Endothelial cell (in vitro differentiated cells): ENCODE measurements at places on chromosomes 11 and 22.

DNA sequence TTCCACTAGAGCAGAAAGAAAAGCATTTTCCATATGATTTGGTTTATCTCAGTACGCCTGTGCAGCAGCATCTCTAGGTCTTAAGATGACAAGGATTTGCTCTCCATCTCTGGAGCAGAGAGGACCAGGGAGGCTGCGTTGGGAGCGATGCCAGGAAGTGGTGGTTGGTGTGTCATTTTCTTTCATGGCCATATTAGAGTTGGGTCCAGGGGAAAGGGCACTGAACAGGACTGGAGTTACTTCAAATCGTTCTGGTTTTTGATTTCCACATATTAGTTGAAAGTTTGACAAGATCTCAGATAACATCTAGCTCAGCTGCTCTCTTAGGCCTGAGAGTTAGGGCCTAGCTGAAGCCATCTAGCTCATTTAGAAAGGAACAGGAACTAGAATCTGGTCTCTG, 157.7 kb downstream of the ADAMTS15 start:
- no peak for DNase-seq

DNA sequence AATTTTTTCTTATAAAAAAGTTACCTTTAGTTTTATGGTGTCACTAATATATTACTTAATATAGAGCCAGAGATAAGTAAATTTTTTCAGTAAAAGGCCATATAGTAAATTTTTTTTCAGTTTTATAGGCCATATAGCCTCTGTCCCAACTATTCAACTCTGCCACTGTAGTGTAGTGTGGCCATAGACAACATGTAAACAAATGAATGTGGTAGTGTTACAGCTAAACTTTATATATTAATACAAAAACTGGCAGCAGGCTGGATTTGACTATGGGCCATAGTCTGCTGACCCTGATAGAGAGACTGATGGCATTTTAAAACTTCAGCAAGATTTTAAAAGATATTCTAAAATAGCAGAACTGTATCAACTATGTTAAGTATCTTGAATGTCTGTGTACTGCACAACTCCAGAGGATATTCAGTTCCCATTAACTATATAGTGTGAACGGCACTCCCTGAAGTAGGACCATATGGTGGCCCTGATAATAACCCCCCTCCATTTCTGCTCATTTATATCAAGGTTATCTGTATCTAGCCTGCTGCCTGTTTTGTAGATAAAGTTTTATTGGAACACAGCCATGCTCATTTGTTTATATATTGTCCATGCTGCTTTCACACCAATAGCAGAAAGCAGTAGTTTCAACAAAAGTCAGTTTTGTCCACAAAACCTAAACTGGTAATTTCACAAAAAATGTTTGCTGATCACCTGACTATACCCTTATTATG, 71.6 kb downstream of the PRMT3 start:
- no peak for DNase-seq

DNA sequence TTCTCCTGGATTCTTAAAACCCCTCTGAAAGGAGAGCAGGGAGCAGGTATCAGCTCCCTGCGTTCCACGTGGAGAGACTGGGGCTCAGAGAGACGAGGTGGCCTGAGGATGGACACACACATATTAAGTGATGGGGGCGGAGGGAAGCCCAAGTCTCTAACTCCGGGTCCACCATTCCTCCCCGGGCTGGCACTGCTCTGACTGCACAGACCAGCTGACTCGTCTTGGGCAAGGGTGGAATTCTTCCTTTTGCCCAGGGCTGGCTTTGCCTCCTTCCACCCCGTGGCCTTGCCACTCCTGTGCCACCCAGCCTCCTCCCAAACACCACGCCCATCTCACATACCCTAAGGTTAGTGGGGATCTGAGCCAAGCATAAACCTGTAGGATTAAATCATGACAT, 65.0 kb downstream of the BUD13 start:
- DNase-seq, result no peak

DNA sequence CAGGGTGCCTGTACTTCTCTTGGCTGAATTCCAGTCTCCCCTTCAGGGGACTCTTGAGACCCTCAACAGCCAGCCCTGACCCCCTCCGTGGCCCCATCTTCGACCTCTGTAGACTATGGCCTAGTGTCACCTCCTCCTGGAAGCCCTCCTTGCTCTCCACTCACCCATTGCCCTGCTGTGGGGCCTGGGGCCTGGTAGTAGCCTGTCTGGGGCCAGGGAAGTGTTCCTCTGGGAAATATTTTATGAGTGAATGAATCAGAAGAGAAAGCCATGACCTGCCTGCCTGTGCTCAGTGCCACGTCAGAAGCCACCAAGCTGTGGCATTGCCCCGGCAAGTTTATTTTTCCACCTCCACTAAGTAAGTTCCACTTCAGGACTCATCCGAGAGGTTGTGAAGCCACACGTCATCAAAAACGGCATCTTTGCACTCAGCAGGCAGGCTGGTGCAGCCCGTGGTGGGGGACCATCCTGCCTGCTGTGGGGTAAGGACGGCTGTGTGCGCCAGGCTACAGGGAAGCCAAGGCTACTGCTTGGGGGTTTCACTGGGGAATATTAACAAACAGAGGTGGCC, 59.6 kb upstream of the PPARA start:
- no peak for DNase-seq

- no peak for DNase-seq
Observed at GRCh38 chr11:131893103-131893890, 522.9 kb downstream of the NTM start.

GRCh38 chr11:6587360-6587953, 16.0 kb downstream of the RRP8 start:
- no peak for DNase-seq

DNA sequence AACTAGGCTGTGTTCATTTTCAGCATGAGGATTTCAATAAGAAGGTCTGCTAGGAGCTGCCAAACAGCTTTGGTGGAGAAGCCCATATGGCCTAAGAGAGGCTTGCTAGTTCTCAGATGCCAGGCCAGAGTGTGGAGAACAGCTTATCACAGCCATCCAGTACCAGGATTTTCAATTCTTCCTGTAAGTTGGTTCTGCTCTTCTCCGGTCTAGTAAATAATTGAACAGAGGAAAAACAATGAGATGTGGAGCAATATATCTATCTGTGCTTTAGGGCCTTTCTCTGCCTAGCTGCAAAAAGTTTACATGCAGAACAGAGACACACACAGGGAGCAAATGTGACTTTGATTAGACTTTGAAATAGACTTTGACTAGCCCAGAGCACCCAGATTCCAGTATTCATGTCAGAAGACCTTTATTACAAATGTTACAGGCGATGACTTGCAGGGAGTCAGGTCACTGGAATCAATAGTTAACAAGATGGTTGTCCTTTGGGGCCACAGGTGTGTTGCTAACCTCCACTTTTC, 19.8 kb upstream of the PPP2R1B start:
- no peak for DNase-seq

- DNase-seq, result no peak
Observed at GRCh38 chr11:47010179-47010578, 73.6 kb downstream of the CSTPP1 start.

DNA sequence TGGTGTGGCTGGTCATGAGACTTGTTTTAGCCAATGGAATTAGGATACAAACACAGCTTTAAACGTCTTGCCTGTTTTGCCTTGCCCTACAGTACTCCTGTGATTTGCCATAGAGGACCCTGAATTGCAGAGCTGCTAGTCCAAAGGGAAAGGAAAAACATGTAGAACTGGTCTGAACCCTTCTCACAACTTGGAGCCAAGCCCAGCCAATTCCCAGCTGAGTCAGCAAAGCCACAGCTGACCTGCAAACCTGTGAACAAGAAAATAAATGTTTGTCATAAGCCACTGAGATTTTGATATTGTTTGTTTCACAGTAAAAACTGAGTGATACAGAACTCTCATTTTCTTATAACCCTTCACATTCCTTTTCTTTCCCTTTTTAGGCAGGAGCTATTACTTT, 360.5 kb upstream of the API5 start:
- DNase-seq, result no peak

DNA sequence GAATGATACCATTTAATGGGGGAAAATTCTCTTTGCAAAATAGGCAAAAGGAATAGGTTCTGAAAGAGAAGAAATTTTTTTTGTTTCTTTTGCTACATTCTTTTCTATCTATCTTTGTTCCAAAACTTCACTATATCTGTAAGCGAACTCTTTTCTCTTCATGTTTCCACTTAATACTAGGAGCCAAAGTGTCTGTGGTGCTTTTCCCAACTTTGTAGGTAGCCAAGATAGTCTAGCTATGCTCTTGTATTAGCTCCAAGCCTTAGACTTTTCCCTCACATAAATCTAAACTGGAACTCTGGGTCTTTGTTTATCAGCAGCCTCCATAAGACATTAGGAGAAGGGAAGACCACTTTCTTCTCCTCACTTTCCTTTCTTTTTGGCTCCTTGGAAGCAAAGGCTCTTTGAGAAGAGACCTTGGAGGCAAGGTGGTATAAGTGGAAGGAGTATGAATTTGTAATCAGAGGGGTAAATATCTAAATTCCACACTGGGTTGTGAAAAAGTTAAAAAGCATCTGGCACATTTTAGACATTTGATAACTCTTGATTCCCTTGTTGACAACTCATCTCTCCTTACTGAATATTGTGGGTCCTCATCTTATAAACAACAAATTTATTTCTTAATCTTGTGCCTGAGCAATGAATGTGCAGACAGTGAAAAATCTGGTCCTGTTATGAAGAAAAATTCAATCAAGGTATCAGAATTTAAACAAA, 130.0 kb downstream of the EHF start:
- no peak for DNase-seq

GRCh38 chr11:132278801-132279574, 908.6 kb downstream of the NTM start:
- DNase-seq, result peak; percentile 12

- no peak for DNase-seq
Observed at GRCh38 chr22:49627217-49628181, 200.2 kb downstream of the BRD1 start.

GRCh38 chr11:130874955-130875531, 41.2 kb downstream of the SNX19 start:
- no peak for DNase-seq

DNA sequence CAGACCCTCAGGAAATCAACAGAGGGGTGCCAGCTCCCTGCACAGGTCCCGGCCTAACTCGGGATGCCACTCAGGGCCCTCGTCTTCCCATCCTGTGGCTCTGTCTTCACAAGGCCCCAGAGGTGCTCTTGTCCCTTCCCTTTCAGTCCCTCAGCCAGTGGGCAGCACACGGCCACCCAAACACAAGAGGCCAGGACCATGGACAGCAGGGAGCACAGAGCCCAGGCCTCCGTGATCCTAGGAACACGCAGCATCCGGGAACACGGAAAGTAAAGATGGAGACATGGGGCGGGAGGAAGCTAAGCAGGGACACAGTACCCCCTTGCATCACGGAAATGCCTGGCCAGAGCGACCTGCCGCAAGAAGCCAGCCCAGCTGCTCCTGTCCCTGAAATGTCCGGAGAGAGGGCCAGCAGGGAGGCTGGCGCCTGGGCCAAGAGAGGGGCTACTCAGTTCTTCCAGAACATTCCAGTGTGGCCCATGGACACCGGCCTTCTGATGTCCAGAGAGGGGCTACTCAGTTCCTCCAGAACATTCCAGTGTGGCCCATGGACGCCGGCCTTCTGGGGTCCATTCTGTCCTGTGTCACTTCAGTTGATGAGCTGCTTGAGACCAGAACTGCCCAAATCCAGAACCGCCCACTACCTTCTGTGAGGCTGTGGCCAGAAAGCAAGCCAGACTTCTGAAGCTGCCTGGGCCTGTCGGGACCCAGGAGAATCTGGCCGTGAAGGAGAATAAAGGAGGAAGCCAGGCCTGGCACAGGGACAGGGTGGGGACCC, 274.0 kb downstream of the BRD1 start:
- DNase-seq, result peak; percentile 49

GRCh38 chr22:17501679-17502285, 61.5 kb upstream of the SLC25A18 start:
- DNase-seq, result peak; percentile 31

DNA sequence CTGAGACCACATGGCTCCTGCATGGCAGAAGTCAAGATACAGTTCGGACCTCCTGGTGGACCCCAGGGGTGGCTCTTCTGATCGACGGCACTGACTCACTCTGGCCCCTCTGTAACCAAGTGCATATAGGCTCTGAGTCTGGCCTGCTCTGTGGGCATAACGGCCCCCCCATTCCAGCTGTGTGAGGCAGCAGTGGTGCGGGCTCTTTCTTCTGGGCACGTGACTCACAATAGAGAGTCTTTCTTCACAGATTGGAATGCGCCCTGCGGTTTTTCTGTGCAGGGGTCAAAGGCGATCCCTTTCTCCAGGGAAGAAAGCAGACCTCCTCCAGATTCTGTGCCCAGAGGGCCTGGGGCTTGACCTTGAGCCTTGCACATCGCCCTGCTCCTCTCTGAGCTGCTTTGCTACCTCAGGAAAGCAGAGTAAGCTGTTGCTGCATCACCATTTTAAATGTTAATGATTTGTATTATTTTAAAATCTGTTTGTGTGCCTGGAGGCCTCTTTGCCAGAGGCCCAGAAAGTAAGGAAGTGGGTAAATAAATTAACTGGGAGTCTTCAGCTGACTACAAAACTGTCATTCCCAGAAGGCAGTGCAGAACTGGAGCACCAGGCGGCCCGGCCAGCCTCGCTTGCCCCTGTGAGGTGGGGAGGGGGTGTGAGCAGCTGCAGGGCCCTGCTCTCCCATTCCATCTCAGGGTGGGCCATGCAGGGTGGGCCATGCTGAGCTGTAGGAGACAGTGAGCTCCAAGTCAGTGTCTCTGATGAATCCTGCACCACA, 199.0 kb downstream of the GRIK4 start:
- peak; percentile 17 for DNase-seq

- DNase-seq, result no peak
Observed at GRCh38 chr11:57974848-57975601, 48.7 kb upstream of the OR9Q1 start.
